ENCODE measurements at places on chromosomes 16 and 17. TPM values are rescaled to one million over a fixed set of nuclear protein-coding genes. Genes with fewer than 3 reads are reported as not detected.

GRCh38 chr17:76208120-76208519 lies 32.2 kb downstream of the RNF157 start:
- no peak for DNase-seq

GRCh38 chr17:7835814-7836595 lies 2.0 kb downstream of the KDM6B start:
- no peak for DNase-seq

DNA sequence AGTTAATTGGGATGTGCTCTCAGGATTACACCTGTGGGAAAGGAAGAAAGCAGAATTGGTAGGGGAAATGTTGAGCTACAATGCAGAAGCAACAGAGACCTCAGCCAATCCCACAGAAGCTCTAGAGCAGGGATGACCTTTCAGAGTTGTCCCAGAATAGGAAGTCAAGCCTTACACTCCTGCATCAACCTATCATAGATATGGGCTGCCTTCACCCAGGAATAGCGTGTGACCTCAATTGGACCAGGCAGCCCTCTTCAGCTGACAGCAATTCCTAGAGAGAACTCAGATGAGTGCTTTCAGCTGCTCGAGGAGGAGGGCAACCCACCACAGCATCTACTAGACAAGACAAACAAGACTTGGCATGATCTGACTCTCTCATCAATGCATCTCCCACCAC lies 189.7 kb downstream of the TMEM132E start:
- DNase-seq, result no peak

Gene SLC5A10
- total RNA-seq, result not detected

Gene TBC1D3I
- 0.24 TPM for total RNA-seq

Measured in type B pancreatic cell (in vitro differentiated cells).